ENCODE measurements at places on chromosomes 12 and 14.
A peak's percentile ranks its signal among the peaks of the same experiment; 100 is the strongest.

DNA sequence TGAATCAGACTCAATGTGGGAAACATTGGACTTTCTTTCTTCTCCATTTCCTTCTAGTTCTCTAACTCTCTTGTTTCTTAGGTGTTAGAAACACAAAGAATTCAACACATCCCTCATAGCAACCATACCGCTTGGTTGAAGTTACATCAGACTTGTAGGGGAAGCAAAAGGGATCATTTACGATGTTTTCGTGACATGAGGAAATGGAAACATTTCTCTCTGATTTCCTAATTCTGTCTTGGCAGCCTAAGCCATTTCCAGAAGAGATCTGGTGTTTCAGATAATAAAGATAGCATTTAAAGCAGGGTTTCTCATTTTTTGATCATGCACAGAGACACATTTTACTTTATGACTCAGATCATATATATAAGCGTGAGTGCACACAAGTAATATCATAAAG, 202.0 kb downstream of the TMEM132C start:
- DNase-seq = no peak

- peak; percentile 55 for DNase-seq
Observed at GRCh38 chr12:16555630-16556029, 50.3 kb downstream of the LMO3 start.

- no peak for DNase-seq
Observed at GRCh38 chr14:34361504-34362011, 100.5 kb downstream of the SPTSSA start.

- DNase-seq = no peak
Observed at GRCh38 chr12:97968641-97969197, 506.1 kb downstream of the RMST start.

GRCh38 chr12:2606186-2606910, 188.4 kb upstream of the FKBP4 start:
- no peak for DNase-seq

GRCh38 chr14:67514203-67514607, 18.9 kb upstream of the PLEKHH1 start:
- no peak for DNase-seq

GRCh38 chr12:108826101-108826806, 31.1 kb downstream of the SSH1 start:
- peak; percentile 95 for DNase-seq

GRCh38 chr14:32701475-32701874, 237.2 kb upstream of the NPAS3 start:
- DNase-seq = no peak

DNA sequence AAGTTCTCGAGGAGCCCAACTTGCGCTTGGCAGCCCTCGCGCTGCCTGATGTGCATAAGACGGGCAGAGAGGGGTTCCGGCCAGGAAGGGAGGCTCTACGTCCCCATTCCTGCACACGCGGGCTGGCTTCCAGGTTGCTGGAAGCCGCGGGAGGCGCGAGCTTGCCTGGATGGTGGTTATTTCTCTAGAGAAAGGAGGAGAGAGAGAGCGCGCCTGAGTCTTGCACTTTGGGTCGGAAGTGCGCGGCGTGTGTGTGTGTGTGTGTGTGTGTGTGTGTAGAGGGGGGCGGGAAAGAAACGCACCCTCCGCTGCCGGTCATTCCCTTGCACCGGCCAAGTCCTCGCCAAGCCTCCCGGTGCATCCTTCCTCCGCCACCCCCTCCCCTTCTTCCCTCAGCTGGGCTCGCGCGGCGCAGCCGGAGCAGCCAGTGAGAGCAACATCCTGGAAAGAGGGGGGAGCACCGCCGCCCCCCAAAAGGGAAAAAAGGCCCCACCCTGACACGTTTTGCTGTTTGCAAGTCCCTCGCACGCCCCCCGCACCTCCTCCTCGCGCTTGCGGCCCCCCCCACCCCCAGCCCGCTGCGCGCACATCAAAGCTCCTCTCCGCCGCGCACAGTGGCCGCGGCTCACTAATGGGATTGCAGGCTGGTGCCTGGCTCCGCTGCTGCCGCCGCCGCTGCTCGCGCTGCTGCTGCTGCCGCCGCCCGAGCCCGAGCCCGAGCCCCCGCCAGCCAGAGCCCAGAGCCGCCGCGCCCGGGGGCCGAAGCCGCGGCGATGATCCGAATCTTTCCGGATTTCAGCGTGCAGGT, 4.4 kb upstream of the NPAS3 start:
- DNase-seq = peak; percentile 26

DNA sequence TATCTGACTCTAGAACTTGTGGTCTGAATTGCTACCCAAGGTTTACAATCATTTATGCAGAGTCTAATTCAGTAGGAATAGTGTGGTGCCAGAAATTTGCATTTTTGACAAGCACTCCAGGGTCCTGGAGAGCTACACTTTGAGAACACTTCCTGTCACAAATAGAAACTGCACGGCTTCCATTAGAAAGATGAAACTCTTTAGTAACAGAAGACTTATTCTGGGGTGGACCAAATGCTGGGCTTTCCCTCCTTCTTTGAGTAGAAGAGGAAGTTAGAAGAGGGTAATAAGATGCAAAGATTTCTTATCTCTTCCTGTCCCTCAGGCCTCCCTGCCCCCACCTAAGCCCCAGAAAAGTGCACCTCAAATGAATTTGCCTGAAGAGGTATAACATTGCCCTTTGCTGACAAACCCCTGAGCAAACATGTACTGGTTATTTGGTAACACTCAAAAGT, 28.4 kb downstream of the DGLUCY start:
- DNase-seq = no peak

GRCh38 chr12:10305411-10305810, 2.3 kb upstream of the KLRD1 start:
- DNase-seq = no peak

GRCh38 chr14:93543766-93544165, 113.0 kb downstream of the UNC79 start:
- DNase-seq = peak; percentile 4

- no peak for DNase-seq
Observed at GRCh38 chr12:69173368-69173767, 66.0 kb upstream of the CPSF6 start.

DNA sequence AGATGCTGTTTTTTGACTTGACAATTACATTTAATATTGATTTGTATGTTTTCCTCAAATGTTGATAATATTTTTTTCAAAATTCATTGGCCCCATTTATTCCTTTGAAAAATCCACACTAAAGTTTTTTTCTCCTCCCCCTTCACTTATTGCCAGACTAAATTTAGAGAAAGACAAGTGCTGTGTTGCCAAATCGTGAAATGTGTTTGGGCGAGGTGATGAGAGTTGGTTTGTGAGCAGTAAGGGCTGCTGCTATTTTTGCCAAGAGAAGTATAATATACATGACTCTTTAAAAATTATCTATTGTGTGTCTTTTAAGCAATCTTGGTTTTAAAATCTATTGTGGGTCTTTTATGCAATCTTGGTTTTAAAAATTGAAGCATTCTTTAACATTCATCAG, 188.9 kb downstream of the PPFIA2 start:
- no peak for DNase-seq

- DNase-seq = no peak
Observed at GRCh38 chr14:102957222-102957621, 34.8 kb downstream of the AMN start.

- DNase-seq = peak; percentile 78
Observed at GRCh38 chr12:50174971-50175715, 8.0 kb upstream of the CERS5 start.
